ENCODE measurements at places on chromosomes 7 and 10. TPM values are rescaled to one million over a fixed set of nuclear protein-coding genes. Genes with fewer than 3 reads are reported as not detected.

NKX2-3 gene
- total RNA-seq: under 0.01 TPM

CASTOR2 gene
- 9.8 TPM for total RNA-seq

LMBR1 gene
- total RNA-seq: 141 TPM

OR9A4 gene
- total RNA-seq: not detected

PPP1R3C gene
- 0.57 TPM for total RNA-seq

AKR1D1 gene
- total RNA-seq: not detected

FXYD4 gene
- not detected for total RNA-seq

TYSND1 gene
- total RNA-seq: 3.7 TPM

SGPL1 gene
- 10.2 TPM for total RNA-seq

ZNF736 gene
- 6.6 TPM for total RNA-seq

CAMK2B gene
- under 0.01 TPM for total RNA-seq
